ENCODE measurements at places on chromosomes 16 and 17. TPM values are rescaled to one million over a fixed set of nuclear protein-coding genes. Genes with fewer than 3 reads are reported as not detected.

DNA sequence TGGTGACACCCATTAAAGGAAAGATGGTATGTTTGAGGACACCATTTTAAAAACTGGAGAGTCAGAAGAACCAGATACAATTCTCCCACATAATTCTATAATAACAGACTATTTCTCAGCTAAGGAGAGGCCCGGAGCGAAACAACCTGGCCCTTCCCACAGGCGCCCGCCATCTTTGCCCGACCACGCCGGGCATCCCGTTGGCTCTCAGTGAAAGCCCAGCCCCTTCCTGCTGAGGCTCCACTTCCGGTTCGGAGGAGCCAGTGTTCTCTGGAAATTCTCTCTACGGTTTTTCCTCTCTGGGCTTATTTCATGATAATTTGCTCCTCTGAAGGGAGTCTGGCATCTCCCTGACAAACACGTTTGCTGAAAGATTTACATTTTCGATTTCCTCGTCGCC lies 175.7 kb downstream of the AXIN2 start:
- DNase-seq = no peak

GRCh38 chr17:40557531-40558299 lies 7.6 kb downstream of the CCR7 start:
- no peak for DNase-seq

DNA sequence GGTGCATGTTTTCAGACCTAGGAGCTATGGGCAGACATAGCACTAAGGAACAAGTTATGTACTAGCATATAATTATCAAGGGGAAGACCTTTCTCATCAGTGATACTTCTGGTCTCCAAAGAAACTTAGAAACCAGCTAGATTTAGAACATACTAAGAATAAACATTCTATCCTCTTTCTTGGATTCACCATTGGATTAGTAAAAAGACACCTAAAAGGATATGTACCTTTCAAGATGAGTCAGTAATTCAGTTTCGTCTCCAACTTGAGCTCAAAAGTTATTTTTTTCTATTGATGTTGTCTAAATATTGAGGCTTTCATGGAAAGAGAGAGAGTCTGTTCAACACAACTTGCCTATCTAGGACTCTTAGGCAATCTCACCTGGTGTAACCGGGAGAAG lies 13.2 kb downstream of the ZNF821 start:
- no peak for DNase-seq

- no peak for DNase-seq
These were observed 11.0 kb upstream of the SLC6A4 start for GRCh38 chr17:30246460-30246859.

DNA sequence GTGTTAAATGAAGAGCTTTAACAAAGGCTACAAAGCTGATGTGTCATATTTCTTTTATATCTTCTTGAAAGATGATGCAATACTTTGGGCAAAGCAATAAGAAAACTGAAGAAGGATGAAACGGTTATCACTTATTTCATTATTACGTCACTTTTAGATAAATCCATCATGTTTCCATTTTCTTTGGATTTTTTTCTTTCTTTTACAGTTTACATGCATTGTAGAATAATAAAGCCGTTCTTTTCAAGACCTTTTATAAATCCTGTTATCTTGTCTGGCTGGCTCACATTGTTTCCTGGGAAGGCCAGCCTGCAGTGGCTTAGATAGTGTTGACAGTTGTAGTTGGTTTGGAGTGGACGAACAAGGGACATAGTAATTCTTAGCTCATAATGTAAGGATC lies 28.9 kb downstream of the TANC2 start:
- DNase-seq = no peak

GRCh38 chr17:42527932-42528331 lies 8.1 kb upstream of the NAGLU start:
- no peak for DNase-seq

GRCh38 chr17:56939869-56940484 lies 20.9 kb downstream of the COIL start:
- no peak for DNase-seq

GRCh38 chr17:55090079-55090492 lies 121.5 kb downstream of the STXBP4 start:
- no peak for DNase-seq

DNA sequence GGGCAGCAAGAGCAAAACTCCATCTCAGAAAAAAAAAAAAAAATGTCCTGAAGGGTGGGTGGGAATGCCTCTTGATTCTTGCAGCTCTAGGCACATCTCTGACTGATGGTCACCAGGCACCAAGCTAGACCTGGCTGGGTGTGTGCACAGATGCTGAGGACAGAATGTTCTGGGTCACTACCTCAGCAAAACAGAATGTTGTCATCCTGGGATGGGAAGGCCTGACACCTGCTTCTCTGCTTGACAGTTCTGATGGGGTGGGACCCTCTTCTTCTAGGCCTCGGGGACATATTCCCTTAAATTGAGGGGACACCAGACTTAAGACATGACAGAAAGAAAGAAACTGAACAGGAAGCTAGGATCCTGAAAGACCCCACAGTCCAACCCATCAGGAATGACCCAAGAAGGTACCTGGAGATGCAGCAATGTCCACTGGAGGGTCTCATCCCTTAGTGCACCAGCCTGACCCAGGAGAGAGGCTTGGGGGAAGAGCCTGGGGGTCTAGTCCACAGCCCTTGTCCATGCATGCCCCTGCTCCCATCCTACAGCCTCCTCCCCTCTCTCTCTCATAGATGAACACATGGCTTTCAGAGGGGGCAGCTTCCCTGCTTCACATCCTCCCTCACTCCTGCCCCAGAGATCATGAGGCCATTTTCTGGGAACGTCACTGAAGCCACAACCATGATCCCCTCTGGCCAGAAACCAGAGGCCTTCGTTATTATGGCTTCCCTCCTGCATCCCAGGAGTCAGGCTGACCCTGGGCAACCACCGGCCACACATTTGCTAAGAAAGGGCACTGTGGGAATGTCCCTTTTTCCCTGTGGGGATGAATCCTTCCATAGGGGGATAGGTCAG lies 3.8 kb upstream of the STAT5B start:
- no peak for DNase-seq

DNA sequence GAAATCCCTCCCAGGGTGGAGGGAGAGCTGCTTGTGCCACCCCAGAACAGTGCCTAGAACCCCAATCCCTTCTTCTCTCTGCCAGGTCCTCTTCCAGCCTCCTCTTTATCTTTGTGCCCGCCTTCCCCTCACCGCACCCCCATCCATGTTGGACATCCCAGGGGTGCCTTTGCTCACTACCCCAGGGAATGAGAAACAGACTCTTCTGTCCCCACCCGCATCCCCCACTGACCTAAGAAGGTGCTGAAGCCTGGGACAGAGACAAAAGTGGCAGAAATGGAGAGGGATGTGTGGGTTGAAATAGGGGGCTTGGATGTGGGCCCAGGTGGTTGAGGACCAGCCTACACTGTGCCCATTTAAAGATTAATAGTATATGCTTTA lies 17.0 kb downstream of the ALOX15B start:
- peak; percentile 45 for DNase-seq

DNA sequence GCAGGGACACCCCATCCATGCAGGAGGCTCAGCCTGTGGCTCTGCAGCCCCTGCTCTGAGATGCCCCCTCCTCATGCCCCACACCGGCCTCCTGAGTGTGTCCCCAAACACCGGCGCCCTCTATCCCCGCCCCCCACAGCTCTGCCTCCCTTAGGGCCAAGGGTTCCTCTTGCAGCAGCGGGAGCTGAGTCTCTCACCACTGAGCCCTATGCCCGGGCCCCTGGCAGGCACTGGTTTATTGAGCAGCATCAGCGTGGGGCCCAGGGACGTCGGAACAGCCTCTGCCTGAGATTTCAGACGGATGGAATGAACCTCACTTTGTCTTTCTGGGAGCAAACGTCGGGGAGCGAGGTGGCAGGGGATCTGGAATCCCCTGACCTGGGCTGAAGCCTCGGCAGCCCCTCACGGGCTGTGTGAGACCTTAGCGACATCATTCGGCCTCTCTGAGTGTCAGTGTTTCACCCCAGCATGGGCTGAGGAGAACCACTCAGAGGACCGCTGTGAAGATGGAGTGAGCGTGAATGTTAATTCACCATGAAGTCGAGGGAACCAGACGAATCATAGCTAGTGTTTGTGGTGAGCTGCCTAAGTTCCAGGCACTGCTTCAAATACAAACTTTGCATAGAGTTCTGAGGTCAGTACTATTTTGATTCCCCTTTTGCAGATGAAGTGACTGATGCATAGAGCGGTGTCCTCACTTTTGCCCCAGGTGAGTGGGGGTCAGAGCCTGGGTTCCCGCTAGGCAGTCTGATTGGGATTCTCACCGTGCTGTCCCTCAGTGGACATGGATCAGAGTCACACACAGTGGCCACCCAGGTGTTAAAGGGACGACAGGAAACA lies 5.3 kb upstream of the C16orf74 start:
- DNase-seq = peak; percentile 28

DNA sequence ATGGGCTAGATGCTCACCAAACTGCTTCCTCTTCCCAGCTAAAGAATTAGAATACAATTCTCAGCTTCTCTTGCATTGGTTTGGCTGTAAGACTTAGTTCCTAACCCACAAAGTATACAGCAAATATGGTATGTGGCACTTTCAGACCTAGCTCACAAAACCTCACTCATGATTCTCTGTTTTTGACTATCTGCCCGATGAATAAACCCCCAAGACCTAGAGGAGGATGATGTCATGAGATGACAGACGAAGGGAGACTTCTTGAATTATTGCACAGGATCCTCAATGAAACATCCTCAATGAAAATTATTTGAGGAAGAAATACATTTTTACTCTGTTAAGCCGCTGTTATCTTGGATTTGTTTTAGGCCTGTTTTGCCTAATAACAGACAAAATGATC lies 14.3 kb downstream of the CNOT1 start:
- no peak for DNase-seq

- no peak for DNase-seq
These were observed 76.4 kb downstream of the SOCS1 start for GRCh38 chr16:11179574-11179973.

Gene ATP2C2
- 56.2 TPM for total RNA-seq

Gene C1QTNF1
- total RNA-seq = 24.9 TPM

Gene MMP2
- total RNA-seq = 178 TPM

Gene NLGN2
- 9.5 TPM for total RNA-seq

DNA sequence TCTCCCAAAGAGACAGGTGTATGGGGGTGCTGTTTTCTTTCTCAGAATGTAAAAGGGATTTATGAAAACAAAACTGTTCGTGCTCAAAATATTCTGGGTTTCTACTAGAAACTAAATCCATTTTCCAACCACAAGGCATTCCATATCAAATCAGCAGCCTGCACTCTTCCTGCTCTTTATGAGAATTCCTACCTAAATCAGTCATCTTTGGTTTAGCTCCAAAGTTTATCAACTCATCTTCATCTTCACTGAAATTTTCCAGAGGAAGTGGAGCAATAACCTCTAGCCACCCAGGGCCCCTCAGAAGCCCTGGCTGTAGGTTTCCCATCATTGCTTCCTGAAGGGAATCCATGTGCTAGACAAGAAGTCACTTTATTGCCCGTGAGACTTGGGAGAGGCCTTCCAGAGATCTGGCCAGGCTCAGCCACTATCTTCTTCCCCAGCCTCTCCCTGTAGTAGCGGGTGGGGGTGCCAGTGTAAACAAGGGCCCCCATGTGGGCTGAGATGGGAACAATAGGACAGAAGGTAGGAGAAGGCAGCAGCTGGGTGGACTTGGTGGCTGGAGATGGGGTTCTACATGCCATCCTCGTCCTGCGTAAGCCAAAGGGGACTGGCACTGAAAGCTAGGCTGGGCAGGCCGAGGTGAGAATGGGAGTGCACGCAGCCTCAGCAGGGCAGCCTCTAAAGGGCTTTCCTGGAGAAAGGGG lies 22.0 kb upstream of the ALDH3A1 start:
- DNase-seq = no peak

DNA sequence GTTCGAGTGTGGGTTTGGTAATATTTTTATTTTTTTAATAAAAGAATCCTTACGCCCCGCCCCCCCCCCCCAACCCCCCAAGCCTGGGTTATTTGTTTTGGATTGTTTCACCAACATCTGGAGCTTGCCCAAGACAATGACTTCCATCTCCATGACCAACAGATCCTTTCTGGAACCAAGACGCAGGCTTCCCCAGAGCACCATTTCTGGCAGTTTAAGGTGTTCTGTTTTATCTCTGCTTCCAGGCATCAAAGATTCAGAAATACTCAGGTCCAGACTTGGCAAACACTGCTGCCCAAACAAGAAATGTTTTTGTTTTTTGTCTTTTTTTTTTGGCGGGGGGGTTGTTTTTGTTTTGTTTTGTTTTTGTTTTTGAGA lies 56.1 kb downstream of the PLXDC1 start:
- DNase-seq = no peak

- DNase-seq = peak; percentile 82
These were observed 4.0 kb upstream of the BAIAP2 start for GRCh38 chr17:81030741-81031565.

DNA sequence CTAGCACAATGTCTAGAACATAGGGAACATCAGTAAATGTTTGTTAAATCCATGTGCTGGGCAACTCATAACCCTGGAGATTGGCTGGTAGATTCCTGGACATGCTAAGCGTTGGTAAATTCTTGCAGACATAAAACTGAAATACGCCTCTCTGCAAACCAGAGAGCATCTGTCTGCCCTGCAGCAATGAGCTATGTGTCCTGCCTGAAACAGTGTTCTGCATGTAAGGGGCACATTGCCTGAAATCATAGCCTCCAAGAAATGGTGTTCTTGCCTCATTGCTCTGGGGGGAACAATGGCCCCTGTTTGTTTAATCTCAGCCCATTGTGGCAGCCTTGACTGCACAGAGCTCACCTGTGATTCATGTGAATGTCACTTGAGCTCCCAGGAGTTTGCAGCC lies 113.5 kb upstream of the CCL2 start:
- DNase-seq = no peak

Gene YBX2
- 0.41 TPM for total RNA-seq

GRCh38 chr17:19724501-19725420 lies 8.4 kb upstream of the SLC47A2 start:
- DNase-seq = peak; percentile 92

- no peak for DNase-seq
These were observed 686 bp upstream of the MTSS2 start for GRCh38 chr16:70686376-70687101.

Gene C16orf46
- total RNA-seq = not detected

DNA sequence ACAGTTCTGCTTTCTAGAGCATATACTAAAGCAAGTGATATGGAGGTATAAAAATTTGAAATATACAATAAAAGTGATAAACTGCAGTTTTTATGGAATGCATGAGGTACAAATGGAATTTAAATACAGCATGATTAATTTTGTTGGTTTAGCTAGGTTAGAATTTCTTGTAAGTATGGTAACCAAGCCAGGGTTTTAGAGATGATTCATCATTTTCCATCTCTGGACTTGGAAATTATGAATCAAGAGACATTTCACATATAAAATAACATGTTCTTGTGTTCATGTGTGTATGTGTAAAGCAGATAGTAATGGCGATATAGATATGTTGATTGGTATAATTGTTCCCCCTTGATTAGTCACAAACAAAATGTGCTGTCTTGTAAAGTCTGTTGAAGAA lies 1219.8 kb downstream of the CDH8 start:
- no peak for DNase-seq

Gene FSCN2
- total RNA-seq = 3.3 TPM

GRCh38 chr17:49633250-49633649 lies 44.6 kb downstream of the SPOP start:
- DNase-seq = no peak

Gene KRT15
- 9.0 TPM for total RNA-seq

Gene ZNF18
- 7.2 TPM for total RNA-seq

Data from lower lobe of right lung (tissue), 2 donors.